Left hindlimb (tissue), 1 donor: ENCODE measurements at places on chromosomes 13 and 19.

- DNase-seq: no peak
These were observed 1.1 kb upstream of the ARHGAP35 start for GRCh38 chr19:46859637-46860124.

DNA sequence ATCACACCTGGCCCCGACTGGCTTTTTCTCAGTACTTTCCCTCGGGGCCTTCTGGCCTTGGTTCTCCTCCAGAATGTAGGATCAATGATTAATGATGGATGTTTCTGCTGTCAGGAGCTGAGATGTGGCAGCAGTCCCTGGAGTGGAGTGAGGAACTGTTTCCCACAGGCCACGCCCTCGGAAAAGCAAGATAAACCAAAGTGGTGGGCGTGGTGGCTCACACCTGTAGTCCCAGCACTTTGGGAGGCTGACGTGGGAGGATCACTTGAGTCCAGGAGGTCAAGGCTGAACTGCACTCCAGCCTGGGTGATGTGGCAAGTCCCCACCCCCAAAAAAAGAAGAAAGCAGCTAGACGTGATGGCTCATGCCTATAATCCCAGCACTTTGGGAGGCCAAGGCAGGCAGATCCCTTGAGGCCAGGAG is 7.1 kb upstream of the SHFL start:
- no peak for DNase-seq

DNA sequence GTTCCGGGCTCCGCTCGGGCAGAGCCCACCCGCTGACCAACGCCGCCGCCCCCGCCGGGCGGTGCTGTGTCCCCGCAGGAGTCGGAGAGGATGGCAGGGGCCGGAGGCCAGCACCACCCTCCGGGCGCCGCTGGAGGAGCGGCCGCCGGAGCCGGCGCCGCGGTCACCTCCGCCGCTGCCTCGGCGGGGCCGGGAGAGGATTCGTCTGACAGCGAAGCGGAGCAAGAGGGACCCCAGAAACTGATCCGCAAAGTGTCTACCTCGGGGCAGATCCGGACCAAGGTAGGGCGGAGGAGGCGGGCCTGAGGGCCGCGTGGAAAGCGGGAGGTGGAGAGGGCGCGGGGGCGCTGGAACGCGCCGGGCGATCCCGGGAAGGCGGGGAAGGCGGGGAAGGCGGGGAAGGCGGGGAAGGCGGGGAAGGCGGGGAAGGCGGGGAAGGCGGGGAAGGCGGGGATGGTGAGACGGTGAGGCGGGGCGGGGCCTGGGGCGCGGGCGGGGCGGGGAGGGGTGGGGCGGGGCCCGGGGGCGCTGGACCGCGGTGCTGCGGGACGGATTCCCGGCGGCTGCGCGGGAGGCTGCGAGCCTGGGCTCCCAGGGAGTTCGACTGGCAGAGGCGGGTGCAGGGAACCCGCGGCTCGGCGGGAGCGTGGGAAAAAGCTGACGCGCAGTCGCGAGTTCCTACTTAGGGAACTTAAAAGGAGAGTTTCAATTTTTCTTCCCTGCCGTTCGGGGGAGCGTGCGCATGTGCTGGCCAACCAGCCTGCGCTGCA is 421 bp downstream of the DGKH start:
- DNase-seq: peak; percentile 86

- no peak for DNase-seq
These were observed 3.5 kb downstream of the IRS2 start for GRCh38 chr13:109782823-109783431.

- peak; percentile 48 for DNase-seq
These were observed 117.4 kb downstream of the ESD start for GRCh38 chr13:46679369-46680120.

DNA sequence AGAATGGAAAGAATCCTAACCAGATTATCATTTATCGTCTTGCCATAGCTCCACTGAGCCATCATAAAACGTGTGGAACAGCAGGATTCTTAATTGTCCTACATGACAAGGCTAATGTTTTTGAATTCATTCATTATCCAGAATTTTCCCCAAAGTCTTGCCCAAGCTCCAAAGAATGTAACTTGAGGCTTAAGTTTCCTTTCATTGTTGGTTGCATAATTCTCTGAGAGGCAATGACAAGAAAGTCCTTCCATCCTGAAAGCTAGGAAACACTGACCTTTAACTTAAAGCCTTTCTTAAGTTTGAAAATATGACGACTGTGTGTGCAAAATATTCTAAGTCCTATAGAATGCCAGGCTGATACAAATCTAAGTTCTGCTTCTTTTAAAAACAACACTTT is 546.1 kb downstream of the SUCLA2 start:
- no peak for DNase-seq

DNA sequence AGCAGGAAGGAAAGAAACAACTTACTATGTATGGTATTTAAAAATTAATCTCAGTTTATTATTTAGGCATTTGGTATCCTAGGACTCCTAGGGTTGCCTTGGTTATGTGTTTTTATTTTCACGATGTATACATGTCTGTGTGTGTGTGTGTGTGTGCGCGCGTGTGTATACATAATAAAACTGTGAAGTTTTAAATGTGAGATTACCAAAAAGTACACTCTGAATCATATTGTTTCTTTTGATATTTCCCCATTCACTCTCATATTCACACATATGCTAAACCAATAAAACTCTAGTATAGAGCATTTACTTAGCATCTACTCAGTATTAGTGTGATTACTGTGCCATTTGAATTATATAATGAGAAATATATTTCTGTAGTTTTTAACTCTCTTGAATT is 30.8 kb upstream of the NDFIP2 start:
- DNase-seq: no peak

DNA sequence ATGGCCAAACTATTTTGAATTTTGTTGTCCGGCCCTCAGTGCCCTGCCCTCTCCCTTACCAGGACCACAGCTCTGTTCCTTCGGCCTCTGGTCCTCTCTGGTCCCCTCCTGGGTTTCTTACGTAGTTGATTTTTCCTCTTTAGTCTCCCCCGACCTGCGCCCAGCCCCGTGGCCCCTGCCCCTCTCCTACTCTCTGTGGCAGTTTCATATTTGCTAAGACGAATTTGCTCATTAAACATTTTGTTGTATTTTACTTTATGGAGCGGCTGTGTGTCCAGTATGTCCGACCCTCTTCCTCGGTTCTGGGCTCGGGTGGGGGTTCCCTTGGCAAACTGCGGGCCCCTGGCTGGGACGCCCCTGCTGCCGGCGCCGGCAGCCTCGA is 576 bp upstream of the EPN1 start:
- no peak for DNase-seq

GRCh38 chr19:33662391-33663092 is 40.8 kb downstream of the CHST8 start:
- DNase-seq: no peak

DNA sequence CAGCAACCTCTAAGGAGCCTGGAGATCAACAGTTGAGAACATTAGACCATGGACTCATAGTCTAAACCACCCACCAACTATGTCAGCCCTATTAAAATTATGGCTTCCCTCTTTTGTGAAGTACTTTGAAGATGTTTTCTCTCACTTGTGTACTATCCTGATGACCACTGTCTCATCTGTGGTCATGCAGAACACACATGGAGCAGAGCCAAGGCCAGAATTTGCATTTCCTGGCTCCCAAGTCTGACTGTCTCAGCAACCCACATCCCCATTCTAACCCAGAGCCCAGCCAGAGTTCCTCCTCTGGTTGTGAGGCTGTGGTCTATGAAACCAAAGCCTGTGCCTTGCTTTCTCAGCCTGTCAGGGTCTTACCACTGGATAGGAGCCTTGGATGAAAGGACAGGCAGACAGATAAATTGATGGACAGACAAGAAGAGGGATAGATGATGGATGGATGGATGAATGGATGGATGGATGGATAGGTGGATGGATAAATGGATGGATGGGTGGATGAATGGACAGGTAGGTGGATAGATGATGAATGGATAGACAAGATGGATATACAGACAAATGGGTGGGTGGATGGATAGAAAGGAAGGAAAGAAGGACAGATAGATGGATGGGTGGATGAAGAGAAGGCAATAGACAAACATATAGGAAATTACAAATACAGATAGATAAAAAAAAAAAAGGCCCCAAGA is 35.4 kb downstream of the ZNF557 start:
- no peak for DNase-seq

GRCh38 chr19:32977280-32977679 is 5.2 kb downstream of the FAAP24 start:
- no peak for DNase-seq

GRCh38 chr19:48069435-48069834 is 25.6 kb upstream of the CABP5 start:
- no peak for DNase-seq
